ENCODE measurements at places on chromosomes 5 and 9. TPM values are rescaled to one million over a fixed set of nuclear protein-coding genes. Genes with fewer than 3 reads are reported as not detected.

DNA sequence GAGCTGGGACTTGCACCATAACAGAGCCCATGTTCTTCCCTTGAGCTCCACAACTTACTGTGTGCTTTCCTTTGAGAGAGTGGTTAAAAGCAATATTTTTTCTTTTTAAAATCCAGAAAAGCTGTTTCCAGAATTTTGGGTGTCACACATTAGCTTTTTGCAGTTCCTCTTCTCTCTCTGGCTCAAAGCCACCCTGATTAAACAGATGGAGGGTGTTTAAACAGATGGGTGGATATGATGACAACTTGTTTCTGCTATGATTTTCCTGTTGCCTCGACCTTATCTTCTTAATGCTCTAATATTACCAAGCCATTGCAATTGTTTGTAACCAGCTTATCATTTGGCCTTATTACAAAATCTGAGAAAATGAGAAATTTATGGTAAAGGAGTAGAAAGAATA, 22.9 kb upstream of the CFAP95 start:
- no peak for DNase-seq

DNA sequence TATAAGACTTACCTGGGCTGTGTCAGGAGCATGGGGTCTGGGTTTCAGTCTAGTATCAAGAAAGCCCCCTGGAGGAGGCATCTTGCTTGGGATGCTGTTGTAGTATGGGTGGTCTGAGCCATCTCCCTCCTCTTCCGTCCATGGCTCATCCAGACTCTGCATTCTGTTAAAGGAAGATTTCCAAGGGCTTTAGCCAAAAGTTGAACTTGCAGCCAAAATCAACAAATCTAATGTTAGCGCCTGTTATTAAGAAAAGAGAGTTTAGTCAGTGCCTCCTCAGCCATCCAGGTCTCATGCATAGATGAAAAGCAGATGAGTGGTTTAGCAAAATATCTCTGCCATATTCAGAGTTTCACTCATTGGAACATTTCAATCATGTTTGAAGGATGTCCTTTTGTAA, 55.6 kb downstream of the S1PR3 start:
- DNase-seq: peak; percentile 90

GRCh38 chr5:15338546-15338945, 161.4 kb upstream of the FBXL7 start:
- no peak for DNase-seq

DNA sequence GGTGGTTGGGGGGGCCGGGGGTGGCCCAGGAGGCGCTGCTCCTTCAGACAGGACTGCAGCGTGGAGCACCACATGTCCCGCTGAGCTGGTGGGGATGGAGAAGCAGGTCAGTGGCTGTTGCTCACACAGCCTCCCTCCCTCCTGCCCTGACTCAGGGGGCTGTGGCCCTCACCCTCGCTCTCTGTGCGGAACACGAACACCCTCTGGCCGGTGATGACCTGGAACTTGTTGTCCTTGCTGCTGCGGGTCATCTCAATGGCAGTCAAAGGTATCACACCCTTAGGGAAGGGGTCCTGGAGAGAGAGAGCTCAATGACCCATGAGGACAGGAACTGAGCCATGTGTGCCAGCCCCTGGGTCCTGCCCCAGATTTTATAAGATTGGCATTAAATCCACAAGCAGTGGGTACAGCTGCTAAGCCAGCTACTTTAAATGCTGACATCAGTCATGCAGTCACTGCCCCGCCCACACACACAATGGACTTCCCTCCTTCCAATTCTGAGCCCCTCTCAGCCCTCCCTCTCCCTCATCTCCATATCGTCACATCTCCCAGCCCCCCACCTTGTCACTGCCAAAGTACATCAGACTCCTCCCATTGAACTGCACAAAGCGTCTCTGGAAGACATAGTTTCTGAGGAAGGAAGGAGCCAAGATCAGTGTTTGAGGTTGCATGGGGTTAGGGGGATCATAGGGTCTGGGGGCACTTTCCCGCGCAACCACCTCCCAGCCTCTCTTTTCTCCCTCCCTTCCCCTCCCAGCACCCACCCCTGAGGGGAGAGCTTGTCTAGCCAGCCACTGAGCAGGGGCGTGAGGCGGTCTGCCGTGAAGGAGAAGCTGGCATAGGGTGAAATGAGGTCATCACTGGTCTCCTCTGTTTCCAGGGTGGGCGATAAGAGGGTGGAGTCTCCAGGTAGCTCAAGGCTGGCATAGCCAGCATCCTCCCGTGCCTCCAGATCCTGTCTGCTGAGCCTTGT, 8.9 kb downstream of the ARAP3 start:
- DNase-seq: no peak

DNA sequence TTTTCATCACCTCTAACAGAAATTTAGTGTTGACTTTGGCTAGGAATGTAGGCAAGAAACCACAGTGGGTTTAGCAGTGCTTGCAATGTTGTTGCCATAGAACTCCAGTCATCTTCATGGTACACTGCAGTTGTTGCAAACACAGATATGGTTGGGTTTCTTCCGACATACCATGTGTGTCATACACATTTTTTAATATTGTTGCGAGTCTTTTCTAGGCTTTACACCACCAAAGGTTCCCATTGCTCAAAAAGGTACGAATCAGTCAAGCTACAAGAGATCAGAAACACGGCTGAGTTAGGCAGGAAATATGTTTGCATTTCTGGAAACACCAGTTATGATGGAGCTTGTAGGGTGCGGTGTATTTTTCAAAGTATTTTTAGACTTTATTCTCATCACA, 172.4 kb downstream of the SYK start:
- peak; percentile 44 for DNase-seq

- DNase-seq: no peak
Observed at GRCh38 chr5:179126506-179126991, 66.4 kb downstream of the ZNF354C start.

DNA sequence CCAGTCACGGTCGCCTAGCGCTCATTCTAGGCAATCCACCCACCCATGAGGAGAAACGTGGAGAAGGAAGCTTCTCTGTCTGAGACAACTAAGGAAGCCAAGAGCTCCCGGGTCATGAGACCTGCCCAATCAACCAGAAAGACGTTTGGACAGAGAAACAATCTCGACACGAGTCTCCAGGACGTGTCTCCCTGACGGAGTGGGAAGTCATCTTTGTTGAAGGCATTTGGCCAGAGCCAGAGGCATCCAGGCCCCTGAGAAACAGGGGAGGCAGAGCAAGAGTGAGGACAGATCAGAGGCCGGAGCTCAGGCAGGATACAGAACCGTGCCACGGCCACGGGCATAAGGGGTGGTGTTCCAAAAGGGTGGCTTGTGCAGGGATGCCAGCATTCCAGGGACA, 479.0 kb downstream of the SPATA31A7 start:
- no peak for DNase-seq

- no peak for DNase-seq
Observed at GRCh38 chr5:172857982-172858381, 23.9 kb downstream of the ERGIC1 start.

DNA sequence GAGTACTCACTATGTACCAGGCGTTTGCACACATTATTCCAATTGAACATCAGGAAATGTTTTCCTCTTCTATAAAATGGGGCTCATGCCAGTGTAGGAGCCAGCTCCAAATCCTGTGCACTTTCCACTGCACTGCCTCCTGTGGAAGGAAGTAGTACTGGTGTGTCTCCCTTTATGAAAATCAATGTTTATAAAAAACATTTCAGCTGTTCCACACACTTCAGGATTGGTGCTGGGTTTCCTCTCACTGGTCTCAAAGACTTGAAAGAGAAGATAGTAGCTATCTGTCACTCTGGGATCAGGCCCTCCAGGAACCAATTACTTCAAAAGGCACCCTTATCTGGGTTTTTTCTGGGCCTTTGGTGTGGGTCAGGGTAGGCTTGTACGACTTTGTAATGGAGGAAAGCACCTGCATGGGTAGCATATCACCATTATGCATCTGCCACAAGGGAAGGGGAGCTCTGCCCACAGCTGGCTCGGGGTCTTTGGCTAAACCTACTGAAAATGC, 32.5 kb downstream of the RAB14 start:
- DNase-seq: peak; percentile 50

- DNase-seq: no peak
Observed at GRCh38 chr9:136799079-136799853, 3.1 kb downstream of the CCDC183 start.

DNA sequence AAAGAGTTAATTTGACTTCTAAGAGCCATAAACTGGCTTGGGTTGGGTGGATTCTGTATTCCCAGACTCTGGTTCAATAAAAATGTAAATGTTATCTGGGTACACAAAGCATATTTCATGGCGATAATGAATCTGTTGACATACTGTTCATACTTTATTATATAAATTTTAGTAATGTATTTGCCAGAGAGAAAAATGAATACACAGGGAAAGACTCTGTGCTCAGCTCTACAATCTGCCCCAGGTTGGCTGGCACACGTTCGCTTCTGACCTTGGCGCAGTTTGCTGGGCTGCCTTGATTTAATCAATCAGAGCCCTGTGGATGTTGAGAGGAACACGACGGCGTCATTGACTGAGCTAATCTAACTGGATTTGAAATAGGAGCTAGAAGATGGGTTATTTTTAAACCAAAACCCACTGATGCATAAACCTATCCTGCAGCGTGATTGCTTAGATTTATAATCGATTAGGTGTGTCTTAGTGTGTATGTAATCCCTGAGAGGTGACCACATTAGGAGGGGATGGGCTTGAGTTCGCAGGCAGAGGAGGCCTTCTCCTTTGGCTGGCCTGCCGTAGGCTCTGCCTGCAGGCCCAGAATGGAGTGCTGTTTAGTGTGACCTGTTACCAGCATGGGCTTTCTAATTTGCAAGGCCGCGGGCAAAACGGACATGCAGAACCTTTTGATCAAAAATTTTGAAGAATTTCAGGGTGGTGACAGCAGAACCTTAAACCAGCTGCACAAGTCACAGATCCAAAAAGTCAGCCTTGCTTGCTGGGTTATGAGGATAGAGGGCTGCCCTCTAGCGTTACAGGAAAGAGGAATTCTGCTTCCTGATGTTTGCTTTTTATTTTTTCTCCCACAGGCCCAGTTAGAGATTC, 3.9 kb upstream of the ADCY2 start:
- peak; percentile 71 for DNase-seq

DNA sequence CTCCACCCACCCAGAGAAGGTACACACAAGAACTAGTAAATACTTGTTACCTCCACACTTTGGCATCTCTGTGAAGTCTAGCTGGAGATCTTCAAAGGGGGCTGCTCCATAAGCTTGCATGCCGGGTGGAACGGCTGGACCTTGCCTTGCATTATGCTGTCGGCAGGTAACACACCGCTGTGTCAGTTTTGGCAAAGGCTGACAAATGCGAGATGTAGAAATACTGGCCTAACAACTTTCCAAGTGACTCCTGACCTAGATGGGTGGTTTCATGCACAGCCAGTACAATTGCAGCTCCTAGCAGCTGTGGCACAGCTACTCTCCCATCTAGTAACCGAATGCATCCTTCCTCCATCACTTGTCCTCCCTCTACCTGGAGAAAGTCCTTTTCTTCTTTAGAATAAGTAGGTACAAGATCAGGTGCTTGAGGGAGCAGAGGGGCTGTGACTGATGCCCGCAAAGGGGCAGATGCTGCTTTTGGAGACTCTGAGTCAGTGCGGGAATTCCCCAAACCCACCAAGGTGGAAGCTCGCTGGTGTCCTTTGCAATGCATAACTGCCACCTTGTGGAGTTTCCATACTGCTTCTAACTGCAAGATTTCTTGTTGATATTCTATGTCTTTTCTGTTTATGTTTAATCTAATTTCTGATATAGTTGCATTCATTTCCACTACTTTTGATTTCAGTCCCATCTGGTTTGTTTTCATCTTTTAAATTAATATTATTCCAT, 78.4 kb downstream of the TMEM161B start:
- DNase-seq: peak; percentile 4

- DNase-seq: no peak
Observed at GRCh38 chr5:53059281-53059680, 50.3 kb downstream of the MOCS2 start.

GRCh38 chr9:116073826-116074225, 79.8 kb upstream of the PAPPA start:
- peak; percentile 73 for DNase-seq

OLFML2A gene
- total RNA-seq: 1.7 TPM

PFN3 gene
- total RNA-seq: not detected

LHX3 gene
- total RNA-seq: not detected

TAF7 gene
- 66.0 TPM for total RNA-seq

FXN gene
- total RNA-seq: 8.7 TPM

All from fibroblast of the aortic adventitia (primary cell).